ENCODE measurements at places on chromosomes 3 and 15. TPM values are rescaled to one million over a fixed set of nuclear protein-coding genes. Genes with fewer than 3 reads are reported as not detected.

SKOR1 gene
- 0.24 TPM for total RNA-seq

SUCNR1 gene
- total RNA-seq: 1.1 TPM

ACP3 gene
- 4.1 TPM for total RNA-seq

OR5K2 gene
- total RNA-seq: not detected

GP9 gene
- not detected for total RNA-seq

KNL1 gene
- 0.19 TPM for total RNA-seq

GP5 gene
- not detected for total RNA-seq

NAA80 gene
- 4.3 TPM for total RNA-seq

KIAA1143 gene
- 16.8 TPM for total RNA-seq

C3orf80 gene
- total RNA-seq: 0.38 TPM

CORO2B gene
- 18.8 TPM for total RNA-seq

EIF4E3 gene
- total RNA-seq: 31.7 TPM

REC114 gene
- total RNA-seq: not detected

GUCA1C gene
- not detected for total RNA-seq

APOD gene
- total RNA-seq: 1,610 TPM

SQOR gene
- total RNA-seq: 67.0 TPM

CHDH gene
- 2.5 TPM for total RNA-seq

DNA sequence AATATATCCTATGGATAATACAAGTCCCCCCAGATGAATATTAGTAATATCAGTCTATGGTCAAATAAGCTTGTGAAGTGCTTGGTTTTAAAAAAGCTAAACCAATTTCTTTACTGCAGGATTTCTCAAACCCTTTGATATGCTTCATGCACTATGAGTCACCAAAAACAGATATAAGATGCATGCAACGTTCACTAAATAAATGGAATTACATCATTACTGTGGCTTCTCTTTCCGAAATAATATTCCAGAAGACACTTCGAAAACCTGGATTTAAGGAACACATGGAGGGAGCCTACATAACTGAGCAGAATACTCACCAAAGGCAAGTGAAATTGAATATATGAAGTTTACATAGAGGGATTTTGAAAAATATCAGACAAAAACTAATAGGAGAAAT lies 126.3 kb upstream of the ABI3BP start:
- DNase-seq: no peak

- DNase-seq: no peak
Observed at GRCh38 chr3:120708408-120708807, 26.4 kb upstream of the HGD start.

DNA sequence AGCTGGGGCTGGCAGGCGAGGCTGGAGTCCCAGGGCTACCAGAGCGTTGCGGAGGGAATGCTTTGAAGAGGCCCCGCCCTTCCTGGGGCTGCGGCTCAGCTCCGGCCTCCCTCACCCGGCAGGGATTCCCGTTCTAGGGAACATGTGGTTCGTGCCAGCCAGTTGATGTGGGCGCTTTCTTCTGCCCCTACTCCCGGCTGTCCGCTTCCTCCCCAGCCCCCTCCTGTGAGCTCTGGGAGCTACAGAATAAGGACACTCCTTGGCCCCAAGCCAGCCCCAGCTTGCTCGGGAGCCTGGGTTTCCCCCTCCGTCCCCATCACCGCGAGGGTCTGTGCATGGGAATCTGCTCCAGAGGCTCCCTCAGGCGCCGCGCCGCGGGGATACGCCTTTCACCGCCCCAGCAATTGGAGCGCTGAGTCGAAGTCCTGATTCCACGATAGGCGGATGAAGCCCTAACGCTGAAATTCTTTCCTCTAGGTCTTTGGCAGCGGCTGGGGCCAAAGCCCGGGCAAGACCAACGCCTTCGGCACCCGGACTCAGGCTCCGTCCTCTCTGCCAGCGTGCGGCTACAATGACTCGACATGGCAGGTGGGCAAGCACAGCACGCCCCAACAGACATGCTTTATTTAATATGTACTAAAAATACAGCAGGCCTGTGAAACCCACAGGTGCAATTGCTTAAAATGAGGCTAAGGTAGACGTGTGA lies 69.5 kb downstream of the KLF15 start:
- DNase-seq: peak; percentile 46

- DNase-seq: no peak
Observed at GRCh38 chr3:126661532-126662364, 6.8 kb upstream of the TXNRD3 start.

GRCh38 chr3:22704166-22704565 lies 499.0 kb upstream of the UBE2E2 start:
- DNase-seq: no peak

DNA sequence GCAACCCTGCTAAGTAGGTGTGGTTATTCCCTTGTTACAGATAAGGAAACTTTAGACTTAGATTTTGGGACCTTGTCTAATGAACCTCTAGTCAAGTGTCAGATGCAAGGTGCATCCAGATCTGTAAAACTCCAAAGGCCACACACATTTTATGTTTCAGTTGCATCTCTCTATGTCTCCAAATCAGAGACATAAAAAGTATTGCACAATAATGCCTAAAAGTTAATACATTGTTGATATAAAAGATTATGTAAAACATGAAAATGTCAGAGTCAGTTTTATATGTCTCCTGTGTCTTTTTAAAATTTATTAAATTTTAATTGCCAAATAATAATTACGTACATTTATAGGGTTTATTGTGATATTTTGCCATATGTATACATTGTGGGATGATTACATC lies 408.5 kb downstream of the NTRK3 start:
- no peak for DNase-seq

GRCh38 chr15:83365370-83365938 lies 81.0 kb upstream of the BNC1 start:
- peak; percentile 38 for DNase-seq

DNA sequence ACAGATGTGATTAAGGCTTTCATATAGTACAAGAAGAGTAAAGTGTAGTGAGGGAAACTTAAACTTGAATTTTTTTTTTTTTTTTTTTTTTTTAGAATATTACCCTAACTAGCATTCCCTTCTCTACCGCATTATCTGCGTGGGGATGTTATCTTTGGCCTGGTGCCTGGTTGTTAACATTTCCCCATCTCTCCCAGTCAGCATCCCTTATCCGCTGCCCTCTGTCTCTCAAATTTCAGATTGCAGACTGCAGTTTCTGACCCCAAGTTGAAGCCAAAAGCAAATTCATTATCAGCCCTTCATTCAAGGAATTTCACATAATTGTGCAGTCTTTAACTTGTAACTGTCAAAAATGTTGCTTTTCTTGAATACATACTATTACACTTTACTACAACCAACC lies 353.0 kb downstream of the PLOD2 start:
- no peak for DNase-seq

- no peak for DNase-seq
Observed at GRCh38 chr3:156811089-156811862, 14.9 kb upstream of the LEKR1 start.

GRCh38 chr3:39900462-39901002 lies 91.1 kb downstream of the MYRIP start:
- DNase-seq: no peak

DNA sequence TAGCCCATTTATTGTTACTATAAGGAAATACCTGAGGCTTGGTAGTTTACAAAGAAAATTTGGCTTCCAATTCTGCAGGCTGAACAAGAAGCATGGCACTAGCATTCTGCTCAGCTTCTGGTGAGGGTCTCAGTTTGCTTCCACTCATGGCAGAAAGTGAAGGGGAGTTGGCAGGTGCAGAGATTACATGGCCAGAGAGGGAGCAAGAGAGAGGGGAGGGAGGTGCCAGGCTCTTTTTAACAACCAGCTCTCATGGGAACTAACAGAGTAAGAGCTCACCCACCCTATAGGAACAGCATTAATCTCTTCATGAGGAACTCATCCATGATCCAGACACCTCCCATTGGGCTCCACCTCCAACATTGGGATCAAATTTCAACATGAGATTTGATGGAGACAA lies 437.9 kb downstream of the CHL1 start:
- DNase-seq: no peak

- DNase-seq: no peak
Observed at GRCh38 chr3:177351206-177351605, 153.9 kb upstream of the TBL1XR1 start.

- no peak for DNase-seq
Observed at GRCh38 chr15:44082558-44083157, 112.4 kb downstream of the FRMD5 start.

DNA sequence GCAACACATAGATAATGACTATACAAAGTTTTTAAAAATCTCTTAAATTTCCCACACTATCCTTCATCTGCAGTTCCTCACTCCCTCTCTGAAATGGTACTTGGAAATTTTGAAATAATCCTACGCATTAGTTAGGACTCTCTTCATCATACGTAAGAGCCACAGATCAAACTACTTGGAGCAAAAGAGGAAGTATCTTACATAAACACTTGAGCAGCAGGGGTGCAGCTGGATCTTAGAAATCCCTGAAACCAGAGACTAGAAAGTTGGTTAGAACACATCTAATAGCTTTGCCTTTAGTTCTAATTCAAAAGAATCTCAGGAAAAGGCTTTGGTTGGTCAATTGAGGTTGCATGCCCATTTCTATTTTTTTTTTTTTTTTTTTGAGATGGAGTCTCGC lies 38.8 kb upstream of the ZNF445 start:
- no peak for DNase-seq

DNA sequence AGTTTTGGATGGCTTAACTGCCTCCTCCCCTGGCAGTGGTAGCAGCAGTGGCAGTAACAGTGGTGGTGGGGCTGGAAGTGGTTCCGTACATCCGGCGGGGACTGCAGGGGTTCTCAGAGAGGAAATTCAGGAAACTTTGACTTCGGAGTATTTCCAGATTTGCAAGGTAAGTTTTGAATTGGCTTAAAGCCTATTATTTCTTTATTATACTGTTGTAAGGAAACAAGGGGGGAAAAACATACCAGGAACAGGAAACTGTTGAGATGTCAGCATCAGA lies 1.5 kb downstream of the STXBP5L start:
- DNase-seq: no peak

DNA sequence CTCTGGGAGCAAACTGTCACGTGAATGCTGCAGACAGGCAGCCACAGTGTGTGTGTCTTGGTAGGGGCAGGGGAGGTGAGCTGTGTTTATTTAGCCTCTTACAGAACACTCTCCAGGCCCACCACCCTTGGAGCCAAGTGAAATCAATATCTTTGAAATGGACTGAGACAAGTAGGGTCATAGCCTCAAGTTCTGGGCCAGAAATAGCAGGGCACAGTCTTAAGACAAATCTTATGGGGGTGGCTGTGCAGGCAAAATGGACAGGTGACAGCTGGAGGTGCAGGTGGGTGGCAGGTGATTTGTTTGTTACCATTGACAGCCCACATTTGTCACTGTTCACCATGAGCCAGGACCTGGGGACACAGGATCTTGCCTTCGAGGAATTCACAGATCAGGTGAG lies 93.6 kb upstream of the NMNAT3 start:
- DNase-seq: no peak

- DNase-seq: no peak
Observed at GRCh38 chr3:55309336-55309735, 177.8 kb downstream of the WNT5A start.

GRCh38 chr3:45657853-45658252 lies 31.3 kb upstream of the SACM1L start:
- DNase-seq: no peak

DNA sequence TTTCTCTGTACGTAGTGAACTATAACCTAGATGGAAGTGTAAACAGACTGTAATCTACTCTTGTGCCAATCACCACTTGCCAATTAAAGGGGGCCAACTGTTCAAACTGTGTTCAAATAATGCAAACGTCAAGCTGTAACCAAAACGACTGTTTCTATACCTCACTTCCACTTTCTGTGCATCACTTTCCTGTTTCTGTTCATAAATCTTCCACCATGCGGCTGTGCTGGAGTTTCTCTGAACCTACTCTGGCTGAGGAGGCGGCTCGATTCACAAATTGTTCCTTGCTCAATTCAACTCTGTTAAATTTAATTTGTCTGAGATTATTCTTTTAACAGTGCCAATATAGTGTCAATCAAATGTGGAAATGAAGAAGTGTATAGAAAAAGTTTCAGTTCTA lies 206.7 kb upstream of the TBC1D5 start:
- no peak for DNase-seq

- DNase-seq: no peak
Observed at GRCh38 chr3:127525373-127525772, 65.2 kb downstream of the TPRA1 start.

DNA sequence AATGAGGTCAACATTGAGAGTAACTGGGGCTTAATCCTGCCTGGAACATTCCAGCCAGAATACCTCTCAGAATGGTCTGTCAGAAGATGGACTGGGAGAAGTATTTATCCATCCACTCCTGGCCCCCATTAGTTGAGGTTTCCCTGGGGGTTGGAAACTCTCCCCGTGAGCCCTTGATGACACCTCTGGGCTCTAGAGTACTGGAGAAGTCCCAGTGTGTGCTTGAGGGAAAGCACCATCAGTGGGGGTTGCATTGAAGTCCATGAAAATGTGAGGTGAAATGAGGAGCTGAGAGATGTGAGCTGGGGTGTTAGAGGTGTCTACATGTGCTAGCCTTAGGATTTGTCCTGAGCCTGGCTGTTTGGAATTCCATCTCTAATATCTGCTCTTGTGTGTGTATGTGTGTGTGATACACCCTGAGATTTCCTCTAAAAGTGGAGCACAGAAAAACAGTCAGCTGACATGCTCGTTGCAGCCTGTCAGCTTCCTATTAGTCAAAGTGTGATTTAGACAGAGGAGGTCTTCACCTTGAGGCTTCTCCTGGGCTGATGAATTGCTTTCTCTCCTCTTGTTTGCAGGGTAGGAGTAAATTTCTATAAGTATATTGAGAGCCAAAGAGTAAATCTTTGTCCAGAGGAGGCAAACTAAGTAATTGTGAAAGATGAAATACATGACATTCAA lies 67.6 kb downstream of the NR1D2 start:
- no peak for DNase-seq

DNA sequence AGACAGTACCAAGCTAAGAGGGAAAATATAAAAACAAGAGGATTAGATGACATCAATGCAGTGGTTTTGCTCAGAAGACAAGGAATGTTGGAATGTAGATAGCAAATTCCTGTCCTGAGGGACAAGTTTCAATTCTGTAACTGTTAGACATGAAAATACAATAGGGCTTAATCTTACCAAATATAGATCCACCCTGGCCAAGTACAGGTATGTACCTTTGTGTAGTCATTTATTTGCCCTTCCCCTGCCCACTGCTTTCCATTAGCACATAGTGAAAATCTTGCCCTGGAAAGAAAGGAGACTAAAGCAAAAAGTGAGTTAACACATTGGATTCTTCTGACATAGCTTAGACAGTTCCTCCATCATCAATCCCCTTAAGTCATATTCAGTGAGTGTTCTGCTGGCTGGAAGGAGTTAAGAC lies 389.0 kb upstream of the THBS1 start:
- DNase-seq: no peak

GRCh38 chr3:48194446-48195071 lies 6.3 kb upstream of the CDC25A start:
- peak; percentile 63 for DNase-seq

DNA sequence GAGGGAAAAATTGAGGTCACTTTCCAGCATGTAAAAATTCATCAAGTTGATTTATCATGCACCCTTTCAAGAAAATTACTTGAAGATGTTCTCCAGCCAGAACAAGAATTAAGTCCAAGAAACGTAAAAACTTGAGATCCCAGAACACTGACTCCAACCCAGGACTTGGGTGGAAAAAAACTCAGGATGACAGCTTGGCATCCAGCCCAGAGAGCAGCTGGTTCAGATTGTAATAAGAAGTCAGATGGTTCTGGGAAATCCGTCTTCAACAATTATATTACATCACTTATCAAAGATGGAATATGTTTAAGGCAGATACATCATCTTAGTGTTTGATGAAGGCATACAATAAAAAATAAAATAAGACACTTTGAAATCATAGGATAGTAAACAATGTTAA lies 23.0 kb upstream of the DNAJC13 start:
- DNase-seq: no peak

- DNase-seq: no peak
Observed at GRCh38 chr15:74402873-74403587, 30.7 kb downstream of the SEMA7A start.
